ENCODE measurements at places on chromosomes 2 and 18.

GRCh38 chr2:220767591-220768255 lies 804.4 kb downstream of the EPHA4 start:
- DNase-seq, result no peak

DNA sequence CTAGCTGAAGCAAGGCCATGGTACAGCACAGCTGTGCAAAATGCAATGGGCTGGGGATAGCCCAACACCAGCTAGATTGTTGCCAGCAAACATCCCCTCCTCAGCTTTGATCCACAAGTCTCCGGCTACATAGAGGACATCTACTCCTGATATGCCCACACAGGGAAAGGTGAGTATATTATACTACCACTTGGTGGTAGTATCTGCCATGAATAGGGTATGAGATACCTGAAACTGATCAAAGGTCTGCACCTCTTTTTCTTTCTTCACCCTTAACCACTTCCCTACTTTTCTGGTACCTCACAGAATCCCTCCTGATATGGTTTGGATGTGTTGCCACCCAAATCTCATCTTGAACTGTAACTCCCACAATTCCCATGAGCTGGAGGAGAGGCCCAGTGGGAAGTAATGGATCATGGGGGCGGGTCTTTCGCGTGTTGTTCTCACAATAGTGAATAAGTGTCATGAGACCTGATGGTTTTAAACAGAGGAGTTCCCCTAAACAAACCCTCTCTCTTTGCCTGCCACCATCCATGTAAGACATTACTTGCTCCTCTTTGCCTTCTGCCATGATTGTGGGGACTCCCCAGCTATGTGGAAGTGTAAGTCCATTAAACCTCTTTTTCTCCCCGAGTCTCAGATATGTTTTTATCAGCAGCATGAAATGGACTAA lies 279.6 kb downstream of the TXNL1 start:
- DNase-seq, result no peak

DNA sequence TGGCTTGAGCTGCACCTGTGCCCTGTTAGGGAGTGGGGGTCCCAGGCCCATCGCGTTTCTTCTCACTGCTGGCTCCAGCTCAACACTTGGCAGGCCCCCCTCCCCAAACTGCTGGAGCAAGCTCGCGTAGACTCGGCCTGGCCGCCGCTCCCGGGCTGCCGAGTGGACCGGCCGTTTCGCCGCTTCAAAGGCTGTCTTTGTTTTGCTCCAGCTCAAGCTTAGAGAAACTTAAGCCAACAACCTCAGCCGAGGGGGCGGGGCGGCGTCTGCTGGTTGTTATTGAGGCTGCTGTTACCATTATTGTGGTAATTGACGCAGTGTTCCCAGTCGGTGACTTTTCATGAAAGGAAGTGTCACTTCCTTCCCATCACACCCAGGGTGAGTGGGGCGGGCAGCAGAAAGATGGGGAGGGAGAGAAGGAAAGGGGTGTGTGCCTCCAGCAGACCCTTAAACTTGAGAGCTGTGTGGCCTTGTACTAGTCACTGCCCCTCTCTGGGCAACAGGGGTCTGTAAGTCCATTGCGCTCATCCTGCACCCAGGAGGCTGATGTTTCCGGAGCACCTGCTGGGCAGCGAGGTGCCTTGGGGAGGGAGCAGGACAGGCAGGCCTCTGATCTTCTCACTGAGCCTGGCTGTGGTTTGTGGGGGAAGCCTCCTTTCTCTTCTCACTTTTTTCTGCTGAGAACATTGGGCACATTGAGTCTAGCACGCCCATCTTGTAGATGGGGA lies 2.1 kb downstream of the ARID5A start:
- peak; percentile 65 for DNase-seq

DNA sequence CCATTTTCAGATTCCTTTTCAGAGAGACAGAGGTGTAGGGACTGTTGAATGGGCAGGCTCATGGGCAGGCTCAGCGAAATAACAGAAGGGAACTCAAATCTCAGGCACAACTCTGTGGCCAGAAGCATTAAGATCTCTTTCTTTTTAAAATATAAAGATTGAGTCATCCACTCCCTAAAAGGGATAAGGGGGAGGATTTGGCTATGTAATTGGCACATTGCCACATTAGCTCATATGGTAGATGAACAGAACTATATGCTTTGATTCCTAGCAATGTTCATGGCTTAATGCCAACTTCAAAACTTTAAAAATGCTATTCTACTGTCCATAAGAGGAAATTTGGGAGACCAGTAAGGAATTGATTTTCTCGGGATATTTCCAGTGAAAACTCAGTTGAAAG lies 53.8 kb upstream of the SLC5A7 start:
- DNase-seq, result no peak

- no peak for DNase-seq
These were observed 200.6 kb upstream of the RASGRP3 start for GRCh38 chr2:33275689-33276444.

GRCh38 chr2:51304311-51304710 lies 272.4 kb upstream of the NRXN1 start:
- no peak for DNase-seq

GRCh38 chr2:226742347-226742746 lies 57.3 kb downstream of the IRS1 start:
- no peak for DNase-seq

GRCh38 chr18:11293794-11294193 lies 144.4 kb upstream of the PIEZO2 start:
- DNase-seq, result no peak

DNA sequence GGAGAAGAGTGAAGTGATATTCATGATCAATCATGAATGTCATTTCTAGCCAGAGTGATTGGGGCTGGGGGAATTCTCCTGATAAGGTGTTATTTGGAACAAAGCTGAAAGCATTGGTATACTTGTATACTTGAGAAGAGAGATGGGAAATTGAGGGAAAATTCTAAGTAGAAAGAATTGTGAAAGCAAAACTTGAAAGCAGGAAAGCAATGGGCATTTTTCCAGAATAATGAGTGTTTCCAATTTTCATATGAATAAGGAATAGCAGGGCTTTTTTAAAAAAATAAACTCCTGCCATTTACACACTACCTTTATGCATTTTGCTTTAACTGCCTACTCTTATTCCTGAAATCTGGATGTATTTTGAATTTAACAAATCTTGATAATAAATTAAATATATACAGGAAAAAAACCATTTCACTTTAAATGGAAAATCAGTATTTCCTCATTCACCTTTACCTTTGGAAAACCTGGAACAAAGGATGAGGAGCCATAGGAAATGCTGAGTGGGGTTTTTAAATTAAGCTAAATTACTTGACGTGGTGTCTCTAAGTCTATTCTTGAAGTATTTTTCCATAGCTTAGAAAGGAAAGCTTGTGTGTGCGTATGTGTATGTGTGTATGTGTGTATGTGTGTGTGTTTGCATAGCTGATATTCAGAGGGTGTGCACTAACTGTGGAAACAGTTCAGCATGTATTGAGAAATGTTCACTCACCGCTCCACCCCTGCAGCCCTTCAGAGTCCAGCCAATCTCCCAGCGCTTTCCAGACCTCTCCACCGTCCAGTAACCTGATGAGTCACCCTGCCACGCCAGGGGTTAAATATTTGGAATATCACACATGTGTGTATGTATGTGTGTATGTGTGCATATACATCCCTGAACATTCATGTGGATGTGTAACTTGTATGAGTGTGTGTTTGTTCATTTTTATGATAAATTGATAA lies 427.3 kb downstream of the THSD7B start:
- DNase-seq, result peak; percentile 50

DNA sequence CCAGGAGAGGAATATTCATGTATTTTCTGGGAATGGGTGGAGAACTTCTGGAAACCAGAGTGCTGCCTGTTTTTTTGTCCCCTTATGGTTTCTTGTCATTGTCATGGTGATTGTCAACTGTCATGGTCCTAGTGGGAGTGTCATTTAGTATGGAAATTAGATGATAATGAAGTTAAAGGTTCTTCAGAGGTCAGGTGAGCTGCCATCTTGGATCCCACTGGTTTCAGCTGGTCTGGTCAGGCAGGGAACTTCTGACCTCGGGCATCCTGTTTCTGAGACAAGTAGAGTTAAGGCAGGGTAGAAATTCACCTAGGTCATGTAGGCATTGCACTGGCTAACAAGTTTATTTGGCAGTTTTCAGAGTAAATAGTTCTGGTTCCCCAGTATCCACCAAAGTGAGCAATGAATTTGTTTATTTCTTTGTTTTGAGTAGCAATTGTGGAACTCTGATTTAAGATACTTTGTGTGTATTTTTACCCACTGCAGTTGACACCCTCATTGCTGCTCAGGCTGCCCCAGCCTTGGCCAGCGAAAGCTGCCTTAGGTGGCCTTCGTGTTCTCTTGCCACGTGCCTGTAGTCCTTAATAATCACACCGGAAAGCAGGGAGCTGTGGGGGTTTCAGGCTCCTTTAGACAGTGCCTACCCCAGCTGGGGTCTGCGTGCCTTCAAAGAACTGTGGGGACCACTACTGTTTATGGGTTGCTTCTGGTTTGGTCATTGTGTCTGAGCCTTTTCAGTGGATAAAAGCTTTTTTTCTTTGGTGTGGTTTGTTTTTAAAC lies 48.7 kb downstream of the NCK2 start:
- DNase-seq, result no peak

GRCh38 chr18:75072672-75073371 lies 136.1 kb downstream of the PTGR3 start:
- no peak for DNase-seq

GRCh38 chr18:69774831-69775230 lies 172.8 kb downstream of the CD226 start:
- no peak for DNase-seq

GRCh38 chr2:12282780-12283695 lies 433.7 kb upstream of the TRIB2 start:
- DNase-seq, result no peak

DNA sequence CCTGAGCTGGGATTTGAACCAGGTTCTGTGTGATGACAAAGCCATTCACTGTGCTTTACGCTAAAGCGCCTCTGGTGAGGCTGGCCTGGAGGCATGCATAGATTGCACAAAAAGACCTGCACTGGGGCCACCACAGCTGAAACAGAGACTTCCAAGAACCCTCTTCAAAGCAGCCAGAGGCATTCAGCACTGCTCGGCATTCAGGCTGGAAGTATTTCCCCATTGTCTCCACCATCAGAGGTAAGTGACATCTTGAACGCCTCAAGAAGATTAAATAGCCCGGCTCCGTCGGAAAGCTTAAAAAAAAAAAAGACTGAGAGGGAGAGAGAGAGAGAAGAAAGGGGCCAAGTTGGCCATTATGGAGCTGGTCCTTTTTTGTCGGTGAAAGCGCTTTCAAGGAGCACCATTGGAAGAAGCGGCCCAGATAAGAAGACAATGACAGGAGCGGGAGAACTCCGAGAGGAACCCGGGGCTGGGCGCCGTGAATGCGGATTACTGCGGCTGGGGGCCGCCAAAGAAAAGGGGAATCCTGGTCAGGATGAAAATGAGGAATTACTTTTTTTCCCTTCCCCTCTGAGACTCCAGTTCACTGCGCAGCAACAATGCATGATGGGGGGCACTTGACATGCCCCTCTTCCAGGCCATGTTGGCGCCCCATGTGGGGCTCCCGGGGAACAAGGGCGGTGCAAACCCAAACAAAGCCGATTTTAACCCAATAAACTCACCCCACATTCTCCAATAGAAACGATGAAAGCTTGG lies 228.3 kb downstream of the MYCN start:
- no peak for DNase-seq

- no peak for DNase-seq
These were observed 140.8 kb downstream of the BCL11A start for GRCh38 chr2:60412620-60413019.

DNA sequence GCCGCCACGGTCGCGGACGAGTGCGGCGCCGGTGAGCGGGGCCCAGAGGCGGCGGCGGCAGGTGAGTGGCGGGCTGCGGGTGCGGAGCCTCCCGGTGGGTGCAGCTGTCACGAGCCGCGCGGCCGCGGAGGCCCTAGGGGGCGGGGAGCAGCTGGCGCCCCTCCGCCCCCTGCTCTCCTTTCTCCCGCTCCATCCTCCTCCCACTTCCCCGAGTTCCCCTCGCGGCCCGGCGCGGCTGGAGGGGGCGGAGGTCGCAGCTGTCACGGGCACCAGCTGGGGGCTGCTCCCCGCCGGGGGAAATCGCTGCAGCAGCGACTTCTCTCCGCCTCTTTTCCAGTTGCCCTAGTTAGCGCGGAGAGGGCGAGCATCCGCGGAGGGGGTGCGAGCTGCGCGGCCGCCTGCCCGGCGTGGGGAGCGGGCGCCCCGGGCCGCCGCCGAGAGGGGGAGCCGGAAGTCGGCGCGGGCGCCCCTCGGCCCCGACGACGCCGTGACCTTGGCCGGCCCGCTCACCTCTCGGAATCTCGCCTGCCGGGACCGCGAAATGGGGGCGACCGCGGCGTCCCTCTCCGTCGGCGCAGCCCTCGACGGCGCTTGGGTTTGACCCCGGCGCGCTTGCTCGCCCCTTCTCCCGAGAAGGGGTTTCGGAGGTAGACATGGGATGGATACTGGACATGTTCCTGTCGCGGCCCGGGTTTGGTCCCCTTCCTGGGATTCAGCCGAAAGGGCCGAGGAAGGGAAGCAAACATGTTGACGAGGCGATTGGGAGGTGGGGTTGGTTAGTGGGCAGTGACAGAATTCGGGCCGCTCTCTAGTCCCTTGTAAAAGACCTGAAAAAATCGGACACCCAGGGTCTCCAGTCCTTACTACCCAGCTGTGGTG lies 727 bp downstream of the NCOA1 start:
- peak; percentile 38 for DNase-seq

DNA sequence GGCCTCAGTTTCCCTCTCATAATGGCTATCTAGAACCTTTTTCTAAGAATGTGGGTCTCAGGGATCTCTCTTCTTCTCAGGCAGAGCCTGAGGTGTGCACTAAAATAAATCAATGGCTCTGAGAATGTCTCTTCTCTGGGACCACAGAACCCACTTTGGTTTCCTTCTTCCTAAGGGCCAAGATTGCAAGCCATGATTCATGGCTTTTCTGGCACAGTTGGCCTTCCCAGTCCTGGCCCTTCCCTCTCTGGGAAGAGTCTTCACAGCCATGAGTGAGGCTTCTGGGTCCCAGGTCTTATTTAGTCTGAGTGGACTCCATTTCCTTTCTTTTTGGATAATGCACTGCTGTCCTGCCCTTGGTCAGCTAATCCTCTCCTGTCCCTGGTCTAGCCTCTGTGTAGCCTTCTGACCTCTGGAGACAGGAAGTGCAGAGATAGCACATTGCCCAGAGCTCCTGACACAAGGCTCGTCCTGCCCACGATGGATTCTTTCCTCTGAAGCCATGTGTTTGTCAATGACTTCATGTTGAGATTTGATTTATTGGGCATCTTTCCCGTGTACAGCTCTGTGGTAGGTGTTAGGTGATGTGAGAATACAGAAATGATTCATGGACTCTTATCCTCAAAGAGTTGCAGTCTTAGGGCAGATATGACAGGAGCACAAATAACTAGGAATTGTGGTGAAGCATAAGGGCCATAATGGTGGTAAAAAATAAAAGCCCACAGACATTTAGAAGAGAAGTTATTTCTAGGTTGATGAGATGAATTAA lies 245.0 kb downstream of the CLIP4 start:
- DNase-seq, result no peak

DNA sequence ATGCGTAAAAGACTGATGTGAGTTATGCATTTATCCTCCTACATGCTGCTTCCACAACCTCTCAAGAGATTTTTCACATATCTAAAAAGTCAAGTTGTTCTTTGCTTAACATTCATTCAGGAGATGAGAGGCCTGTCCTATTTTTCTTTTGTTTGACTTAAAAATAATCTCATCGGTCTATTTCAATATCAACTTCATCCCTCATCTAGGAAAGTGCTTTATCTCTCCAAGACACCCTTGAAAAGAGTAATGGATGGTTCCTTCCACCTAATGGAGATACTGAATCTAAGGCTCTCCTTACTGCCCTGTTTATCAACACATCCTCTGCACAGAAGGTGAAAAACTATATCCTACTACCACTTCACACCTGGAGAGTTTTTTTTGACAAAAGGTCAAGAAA lies 2.4 kb downstream of the NFE2L2 start:
- DNase-seq, result no peak

GRCh38 chr2:109703077-109703476 lies 88.9 kb downstream of the SOWAHC start:
- no peak for DNase-seq

- peak; percentile 78 for DNase-seq
These were observed 126.0 kb downstream of the OSBPL1A start for GRCh38 chr18:24271381-24272228.
